ENCODE measurements at places on chromosomes 2 and 18.

DNA sequence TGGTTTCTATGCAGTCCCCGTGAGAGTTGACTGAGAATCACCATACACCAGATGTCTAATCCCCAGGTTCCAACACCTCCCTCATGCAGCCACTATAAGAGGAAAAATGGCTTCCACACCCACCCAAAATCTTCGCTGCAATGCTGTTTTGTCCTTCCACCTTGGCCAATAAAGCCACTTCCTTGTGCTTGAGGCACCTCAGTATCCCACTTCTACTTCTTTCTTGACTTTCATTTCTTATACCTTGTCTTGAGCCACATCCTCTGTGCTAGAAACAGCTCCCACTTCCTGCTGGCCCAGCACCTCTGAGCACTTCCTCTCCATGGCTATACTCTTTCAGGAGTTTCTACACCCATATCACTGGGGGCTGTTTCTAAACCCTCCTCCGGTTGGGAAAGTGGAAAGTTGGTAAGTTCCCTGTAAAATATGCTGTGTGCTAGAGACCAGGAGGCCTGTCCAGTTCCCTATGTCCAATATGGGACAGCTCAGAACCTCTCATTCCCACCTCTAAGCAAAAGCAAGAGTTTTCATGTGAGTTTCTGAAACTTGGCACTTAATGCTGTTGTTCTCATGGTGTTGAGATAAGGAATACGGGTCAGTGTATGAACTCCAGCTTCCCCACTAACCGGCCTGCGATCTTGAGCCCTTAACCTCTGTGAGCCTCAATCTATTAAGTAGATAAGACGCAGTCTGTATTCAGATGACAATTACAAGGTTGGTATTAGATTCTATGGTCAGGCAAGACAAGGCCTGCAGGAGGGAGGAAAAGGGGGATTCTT lies 209.1 kb upstream of the ID2 start:
- DNase-seq = no peak

GRCh38 chr2:27039426-27039825 lies 6.7 kb downstream of the TMEM214 start:
- DNase-seq = no peak

DNA sequence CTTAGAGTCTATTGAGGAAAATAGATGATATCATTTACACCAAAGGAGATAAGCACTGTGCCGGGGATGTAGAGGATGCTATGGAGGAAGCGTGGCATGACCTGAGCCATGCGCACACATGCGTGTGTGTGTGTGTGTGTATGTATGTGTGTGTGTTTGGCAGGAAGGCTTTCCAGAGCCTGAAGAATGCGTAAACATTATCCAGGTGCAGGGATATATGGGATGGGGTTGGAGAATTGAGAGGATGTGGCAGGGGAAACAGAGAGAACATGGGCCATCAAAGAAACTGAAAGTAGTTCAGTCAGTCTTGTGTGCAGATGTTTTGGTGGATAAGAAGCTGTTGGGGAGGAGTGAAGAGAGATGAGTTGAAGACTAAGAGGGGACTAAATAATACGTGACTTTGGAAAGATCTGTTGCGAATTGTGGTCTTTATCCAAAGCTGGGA lies 9.3 kb upstream of the STAT1 start:
- no peak for DNase-seq

GRCh38 chr2:135997380-135997779 lies 12.0 kb upstream of the DARS1 start:
- no peak for DNase-seq

GRCh38 chr2:58635801-58636375 lies 394.8 kb upstream of the FANCL start:
- no peak for DNase-seq

DNA sequence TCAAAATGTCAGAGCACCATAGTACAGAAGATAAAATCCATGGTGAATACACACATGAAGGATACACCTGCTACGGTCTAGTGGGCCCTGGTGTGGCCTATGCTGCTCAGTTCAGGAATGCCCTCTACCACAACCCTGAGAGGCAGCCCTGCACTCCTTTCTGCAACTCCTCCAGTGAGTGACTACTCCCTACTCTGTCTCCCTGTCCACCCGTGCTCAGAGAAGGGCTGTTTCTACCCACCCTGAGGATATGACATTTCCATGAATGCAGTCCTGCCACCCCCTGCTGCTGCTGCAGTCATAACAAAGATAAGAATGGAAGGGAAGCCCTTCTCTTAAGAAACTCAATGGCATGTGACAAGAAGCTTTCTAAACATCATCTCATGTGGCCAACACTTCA lies 137.0 kb downstream of the EN1 start:
- DNase-seq = no peak

DNA sequence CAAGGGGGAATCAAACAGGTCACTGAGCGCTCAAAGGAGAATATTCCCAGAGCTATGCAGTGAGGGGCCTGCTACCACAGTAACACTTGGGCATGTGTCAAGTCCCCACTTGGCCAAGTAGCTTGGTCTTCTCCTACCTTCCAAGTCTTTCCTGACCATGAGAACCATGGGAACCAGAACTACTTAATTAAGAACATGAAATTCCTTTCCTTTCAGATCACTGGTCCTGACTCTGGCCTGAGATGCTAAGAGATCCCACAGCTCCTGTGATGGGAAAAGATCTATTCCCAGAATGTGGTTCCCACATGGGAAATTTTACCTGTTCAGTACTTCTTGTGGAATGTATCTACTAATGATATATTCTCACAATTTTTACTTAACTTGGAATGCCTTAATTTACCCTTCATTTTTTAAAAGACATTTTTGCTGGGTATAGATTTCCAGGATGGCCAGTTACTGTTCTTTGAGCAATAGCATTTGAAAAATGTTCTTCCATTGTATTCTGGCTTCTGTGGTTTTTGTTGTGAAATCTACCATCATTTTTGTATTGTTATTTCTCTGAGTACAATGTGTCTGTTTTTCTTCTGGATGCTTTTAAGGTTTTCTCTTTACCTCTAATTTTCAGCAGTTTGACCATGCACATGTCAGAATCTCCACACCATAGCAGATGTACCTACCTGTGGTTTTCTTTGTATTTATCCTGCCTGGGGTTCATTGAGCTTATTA lies 37.9 kb downstream of the KCNIP3 start:
- no peak for DNase-seq

- no peak for DNase-seq
Measured at GRCh38 chr2:23525137-23525765, 140.3 kb downstream of the KLHL29 start.

DNA sequence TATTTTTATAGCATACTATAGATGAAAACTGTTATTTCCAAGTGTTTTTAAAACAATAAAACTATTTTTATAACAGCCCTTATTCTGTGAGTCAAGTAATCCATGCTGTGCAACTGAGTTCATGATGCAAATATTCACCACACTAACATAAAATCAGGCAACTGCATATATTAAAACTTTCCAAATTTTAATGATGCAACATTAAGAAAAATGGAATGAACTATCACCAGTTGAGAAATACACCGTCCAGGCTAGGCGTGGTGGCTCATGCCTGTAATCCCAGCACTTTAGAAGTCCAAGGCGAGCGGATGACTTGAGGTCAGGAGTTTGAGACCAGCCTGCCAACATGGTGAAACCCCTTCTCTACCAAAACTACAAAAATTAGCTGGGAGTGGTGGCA lies 114.5 kb downstream of the CDH2 start:
- no peak for DNase-seq

DNA sequence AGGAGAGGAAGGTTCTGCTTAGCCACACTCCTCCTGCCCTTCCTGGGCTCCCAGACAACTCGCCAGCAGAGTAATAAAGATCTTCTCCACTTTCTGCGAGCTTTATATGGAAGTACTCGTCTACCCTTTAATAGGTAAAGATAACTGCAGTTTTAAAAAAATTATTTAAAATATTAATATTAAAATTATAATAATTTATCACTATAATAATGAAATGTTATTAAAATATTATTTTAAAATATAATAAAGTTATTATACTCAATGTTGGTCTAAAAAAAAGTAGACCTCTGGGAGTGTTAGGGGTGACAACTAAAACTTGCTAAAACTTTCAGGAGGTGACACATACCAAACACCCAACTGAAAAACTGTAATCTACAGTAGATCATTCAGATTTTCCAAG lies 81.5 kb downstream of the RBM43 start:
- DNase-seq = no peak

DNA sequence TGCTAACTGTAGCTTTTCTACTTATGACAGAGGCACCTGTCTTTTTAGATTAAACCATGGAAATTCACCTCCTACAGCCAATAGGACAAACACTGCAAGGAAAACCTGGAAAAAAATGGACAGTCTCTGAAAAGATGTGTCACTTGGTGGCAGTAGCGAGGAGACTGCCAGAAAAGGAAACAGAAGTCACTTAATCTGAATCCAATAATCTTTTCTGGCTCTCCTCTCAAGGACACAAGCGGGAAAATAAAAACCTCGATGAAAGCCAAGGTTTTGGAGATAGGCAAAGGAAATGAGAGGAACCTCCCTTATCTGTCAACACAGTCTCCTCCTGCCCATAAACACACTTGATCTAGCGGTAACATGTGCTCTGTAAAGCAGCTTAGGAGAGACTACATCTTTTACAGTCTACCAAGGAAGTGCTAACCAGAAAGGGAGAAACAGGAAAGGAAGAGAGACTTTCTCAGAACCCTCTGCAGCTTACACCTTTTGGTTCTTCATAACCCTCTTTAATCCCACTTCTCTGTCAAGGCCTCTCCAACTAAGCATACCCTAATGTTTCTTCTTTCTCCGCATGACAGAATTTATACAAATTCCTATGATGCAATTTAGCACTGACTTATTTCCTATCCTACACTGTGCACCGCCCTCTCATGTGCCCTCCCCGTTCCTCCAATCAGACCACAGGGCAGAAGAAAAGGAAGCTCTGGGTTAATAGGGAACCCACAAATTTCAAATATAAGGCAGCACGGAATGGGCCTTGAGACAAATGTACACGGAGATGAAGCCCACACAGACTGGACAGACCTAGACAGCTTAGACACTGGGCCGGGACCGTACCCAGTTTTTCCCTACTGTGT lies 52.8 kb downstream of the CLASP1 start:
- DNase-seq = no peak

DNA sequence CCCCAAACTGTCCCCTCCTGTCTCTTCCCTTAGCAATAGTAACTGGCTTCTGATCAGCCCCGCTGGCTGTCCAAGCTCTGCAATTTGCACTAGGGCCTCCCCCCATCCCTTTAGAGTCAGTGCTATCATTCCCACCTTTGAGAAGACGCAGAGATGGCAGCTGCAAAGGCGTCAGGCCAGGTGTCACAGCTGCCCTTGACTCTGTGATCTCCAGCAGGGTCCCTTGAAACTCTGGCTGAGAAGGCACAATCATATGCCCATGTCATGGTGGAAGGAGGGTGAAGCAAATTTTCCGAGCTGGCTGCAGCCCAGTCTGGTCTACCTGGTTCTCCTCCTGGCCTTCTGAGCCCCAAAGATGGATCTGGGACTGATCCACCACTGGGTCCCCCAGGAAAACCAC lies 49.2 kb upstream of the TEX51 start:
- no peak for DNase-seq

DNA sequence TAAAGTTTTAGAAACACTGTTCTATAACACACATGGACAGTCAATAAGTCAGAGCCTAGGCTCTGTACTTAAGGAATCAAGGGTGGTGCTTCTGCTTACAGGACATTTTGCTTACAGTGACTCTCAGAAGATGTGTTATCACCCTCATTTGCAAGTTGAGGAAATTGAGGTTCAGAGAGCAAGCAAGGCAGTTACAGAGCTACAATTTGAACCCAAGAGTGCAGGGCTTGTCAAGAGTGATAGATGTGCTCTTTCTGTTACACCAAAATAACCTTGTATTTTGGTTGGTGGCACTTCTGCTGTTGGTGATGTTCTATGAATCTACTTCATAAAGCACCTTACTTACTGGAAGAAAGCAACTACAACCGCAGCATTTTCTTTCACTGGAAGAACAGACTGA lies 170.2 kb downstream of the THADA start:
- DNase-seq = no peak

DNA sequence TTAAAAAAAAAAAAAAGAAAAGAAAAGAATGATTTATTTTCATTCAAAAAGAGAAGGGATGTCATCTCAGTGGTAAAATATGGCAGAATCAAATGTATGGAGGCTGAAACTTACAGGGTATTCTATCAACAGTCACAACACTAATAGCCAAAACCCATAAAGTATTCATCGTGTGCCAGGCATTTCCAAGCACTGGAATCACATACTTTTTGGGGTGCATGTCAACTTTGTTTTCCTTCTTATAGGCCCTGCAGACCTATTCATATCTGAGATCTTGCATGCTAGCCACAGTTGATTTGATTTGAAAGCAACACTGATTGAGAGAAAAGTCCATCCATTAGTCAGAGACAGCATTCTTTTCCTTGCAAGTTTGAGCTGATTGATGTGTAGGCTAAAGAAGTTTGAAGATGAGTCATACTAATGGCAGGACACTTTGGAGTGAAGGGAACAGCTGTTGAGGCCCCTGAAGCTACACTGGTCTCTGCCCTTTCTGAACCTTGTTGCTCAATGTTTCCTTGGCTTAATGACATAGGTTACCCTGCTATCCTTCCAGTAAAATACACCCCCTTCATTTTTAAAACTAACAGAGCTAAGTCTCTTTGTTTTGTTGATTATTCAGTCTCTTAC lies 22.0 kb downstream of the KATNAL2 start:
- DNase-seq = no peak

DNA sequence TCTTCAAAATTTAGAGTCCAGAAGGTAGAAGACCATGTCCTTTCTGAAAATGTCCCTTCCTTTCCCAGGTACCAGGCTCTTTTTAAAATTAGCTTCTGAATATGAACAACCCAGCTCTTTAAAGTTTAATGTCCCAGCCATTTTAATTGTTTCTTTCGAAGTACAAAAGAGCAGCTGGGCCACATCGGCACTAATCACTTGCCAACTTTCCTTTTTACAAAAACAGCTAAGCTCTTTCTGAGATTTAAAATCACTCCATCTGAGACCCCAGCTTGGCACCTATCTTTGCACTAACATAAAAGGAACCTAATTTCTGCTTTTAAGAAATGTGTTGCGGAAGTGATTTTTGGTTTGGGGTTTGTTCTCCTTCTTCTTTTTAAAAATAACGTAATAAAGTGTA lies 2.6 kb downstream of the BOD1L2 start:
- no peak for DNase-seq

- DNase-seq = no peak
Measured at GRCh38 chr2:4792126-4792525, 900.1 kb upstream of the SOX11 start.

- DNase-seq = no peak
Measured at GRCh38 chr2:20818820-20819219, 4.1 kb downstream of the LDAH start.

GRCh38 chr2:126953483-126953882 lies 54.8 kb downstream of the TEX51 start:
- DNase-seq = peak; percentile 63

DNA sequence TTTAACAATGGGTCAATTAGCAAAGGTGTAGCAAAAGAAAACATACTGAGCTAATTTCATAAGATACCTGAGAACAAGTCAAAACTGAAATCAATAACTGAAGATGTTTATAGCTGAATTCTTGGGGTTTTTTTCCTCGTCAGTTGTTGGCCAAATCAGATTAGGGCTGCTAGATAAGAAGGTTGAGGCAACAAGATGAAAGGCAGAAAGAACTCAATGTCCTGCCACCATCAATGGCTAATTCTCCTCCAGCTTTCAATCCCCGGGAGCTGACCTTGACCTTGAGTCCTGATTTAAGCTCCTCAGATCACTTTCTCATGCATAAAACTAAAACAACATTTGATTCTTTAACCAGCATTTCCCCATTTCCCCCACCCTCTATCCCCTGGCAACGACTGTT lies 61.8 kb downstream of the MREG start:
- no peak for DNase-seq

Measured in NCI-H1105 (cell line).